Hippocampal formation (tissue), 2 donors: ENCODE measurements at places on chromosomes 2 and 18.

GRCh38 chr2:40281021-40281940 is 170.6 kb downstream of the SLC8A1 start:
- no peak for DNase-seq

DNA sequence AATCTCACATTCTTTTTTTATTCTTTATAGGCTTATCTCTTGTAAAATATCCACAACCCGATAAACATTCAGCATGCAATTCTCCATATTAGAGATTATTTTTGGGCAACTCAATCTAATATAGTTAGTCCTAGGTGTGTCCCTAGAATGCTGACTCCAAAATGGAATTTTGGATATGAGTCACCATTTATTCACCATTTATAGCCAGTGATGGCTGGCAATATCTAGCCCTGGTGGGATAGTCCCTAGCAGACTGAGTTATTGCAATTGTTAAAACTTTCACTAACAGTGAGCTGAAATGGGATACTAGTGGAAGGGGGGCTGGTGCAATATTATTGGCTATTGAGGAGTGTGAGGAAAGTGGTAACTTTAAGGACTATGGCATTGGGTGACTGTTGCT is 401.6 kb downstream of the SLC4A3 start:
- no peak for DNase-seq

GRCh38 chr2:85324639-85325465 is 2.9 kb downstream of the TGOLN2 start:
- DNase-seq: no peak

- DNase-seq: no peak
Measured at GRCh38 chr2:66445076-66445924, 10.4 kb downstream of the MEIS1 start.

DNA sequence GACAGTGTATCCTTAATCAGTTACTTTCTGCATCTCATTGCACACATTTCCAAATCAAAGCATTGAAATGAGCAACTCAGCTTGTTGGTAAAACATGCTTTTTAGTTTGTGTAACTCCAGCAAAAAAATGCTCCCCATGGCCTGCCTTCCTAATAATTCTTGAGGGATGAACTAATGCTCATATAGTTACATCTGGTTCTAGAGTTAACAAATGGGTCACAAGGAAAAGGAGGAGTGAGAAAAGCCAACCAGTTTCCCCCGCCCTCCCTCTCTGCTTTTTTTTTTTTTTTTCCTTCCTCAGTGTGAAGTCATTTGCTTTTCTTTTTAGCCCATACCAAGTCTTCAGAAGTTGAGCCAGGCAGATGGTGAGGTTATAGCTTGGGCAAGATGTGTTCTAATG is 231.7 kb downstream of the MTX2 start:
- DNase-seq: no peak

DNA sequence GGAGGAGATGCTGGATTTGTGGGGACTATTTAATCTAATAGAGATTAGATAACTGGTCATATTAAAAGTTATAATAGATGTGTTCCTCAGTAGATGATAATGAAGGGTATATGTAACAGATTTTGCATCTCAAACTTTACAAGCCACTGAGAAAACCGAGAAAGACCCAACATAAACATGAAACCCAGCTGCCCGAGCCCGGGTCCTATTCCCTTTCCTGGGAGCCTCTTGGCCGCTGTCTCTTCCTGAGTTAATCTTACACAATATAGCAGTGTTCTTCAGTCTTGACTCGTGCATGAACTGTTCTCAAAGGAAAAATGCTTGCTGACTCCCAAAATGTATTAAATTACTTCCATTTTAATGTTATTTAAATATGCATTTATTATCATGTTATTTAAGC is 94.5 kb downstream of the COPS8 start:
- no peak for DNase-seq

- DNase-seq: no peak
Measured at GRCh38 chr18:74546751-74547530, 12.6 kb downstream of the CNDP1 start.

DNA sequence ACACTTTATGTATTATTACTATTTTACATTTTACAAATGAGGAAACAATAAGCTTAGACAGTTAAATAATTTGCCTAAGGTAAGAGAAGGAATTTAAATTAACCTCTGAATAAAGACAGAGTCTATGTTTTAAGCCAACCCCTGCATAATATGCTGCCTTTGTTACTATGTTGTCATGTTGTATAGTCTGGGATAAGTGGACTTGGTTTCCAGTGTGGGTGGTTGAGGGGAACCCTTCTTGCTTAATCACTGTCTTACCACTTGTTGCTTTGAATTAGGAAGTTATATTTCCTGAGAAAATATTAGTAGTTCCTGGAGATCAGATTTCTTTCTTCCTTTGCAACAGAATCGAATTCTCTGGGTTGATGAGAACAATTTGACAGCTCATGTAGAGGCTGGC is 52.6 kb downstream of the AGPS start:
- no peak for DNase-seq
